Endodermal cell (in vitro differentiated cells): ENCODE measurements at places on chromosomes 7 and 10.

DNA sequence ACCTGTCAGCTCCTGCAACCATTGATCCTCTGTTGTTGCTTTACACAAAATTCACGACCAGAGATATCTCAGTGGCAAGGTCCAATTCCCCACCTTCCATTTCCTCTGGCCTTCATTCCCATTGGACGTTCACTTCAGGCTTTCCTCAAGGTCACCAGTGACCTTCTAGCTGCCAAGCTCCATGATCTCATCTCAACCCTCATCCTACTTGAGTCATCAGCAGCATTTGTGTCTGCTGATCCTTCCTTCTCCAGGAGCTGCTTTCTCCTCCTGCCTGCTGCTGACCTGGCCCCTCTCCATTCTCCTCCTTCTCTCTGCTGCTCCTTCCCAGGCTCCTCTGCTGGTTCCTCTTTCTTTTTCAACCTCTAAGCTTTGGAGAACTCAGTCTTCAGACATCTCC is 66.2 kb upstream of the C10orf90 start:
- no peak for DNase-seq

GRCh38 chr10:71613261-71613777 is 106.3 kb downstream of the C10orf105 start:
- DNase-seq: peak; percentile 64

DNA sequence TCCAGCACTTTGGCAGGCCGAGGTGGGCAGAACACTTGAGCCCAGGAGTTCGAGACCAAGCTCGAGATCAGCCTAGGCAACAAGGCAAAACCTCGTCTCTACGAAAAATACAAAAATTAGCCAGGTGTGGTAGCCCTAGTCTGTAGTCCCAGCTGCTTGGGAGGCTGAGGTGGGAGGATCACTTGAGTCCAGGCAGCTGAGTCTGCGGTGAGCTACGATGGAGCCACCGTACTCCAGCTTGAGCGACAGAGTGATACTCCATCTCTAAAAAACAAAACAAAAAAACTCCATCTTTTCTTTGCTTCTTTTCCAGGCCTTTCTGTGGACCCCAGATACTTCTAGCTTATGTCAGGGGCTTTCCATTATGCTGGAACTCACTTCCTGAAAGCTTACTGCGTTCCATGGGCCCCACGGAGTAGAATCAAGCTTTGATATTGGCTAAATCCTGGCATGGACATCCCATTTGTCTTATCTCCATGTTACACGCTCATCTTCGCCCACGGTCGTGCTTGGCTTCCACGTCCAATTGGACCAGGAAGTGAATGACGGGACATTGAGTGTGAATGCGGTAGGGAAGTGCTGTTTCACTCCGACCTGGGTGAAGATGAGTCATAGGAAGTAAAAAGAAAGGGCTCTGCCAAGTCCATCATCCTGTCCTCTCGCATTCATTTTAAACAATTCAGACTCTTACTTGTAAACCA is 45.7 kb downstream of the FAM171A1 start:
- no peak for DNase-seq

DNA sequence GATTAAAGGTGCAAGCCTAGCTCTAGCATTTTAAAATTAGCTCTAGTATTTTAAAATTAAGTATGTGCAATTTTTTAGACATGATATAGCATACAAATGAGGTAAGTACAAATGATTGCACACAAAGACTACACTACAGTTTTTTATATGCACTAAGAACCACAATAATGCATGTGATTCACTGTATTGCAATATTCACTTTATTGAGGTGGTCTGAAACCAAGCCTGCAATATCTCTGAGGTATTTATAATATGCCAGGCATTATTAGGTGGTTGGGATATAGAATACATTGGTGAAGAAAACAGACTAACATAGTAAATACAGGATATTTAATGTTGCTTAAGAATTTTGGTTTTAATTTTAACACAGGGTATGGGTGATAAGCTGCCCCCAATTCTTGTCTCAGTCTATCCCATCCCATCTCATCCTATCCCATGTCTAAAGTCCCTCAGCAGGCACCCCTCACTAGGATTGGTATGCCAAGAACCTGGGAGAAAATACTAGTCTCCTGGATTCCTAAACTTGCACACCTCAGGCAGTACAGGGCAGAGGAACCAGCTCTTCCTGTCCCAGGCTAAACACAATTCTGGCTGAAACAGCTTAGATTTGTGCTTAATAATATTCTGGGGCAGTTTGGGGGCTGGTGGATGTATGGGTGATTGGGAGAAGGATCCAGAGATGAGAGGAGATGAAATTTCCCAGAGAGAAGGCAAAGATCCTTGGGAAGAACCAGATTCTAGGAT is 90.4 kb downstream of the HIPK2 start:
- no peak for DNase-seq

DNA sequence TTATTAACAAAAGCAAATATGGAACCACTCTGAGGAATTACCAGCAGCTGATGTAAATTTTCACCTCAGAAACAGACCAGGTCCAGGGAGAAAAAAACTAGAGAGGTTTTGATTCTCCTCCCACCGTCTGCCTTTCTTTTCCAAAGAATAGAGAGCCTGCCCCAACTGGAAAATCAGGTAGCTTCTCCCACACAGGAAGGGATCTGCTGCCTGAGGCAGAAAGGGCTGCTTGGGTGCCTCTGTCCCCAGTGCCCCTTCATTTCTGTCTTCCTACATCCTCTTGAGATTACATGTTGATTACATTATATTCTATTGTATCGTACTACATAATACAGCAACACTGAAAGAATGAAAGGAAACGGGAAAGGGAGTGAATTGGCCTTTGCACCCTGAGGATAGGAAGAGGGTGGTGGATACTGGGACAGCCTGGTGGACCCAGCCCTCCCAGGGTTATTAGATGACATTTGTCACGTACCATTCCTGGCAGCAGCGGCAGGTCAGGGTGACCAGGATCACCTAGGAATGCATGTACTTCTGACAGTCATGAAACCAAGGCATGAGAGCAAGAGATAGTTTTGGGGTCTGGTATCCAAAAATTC is 8.9 kb downstream of the ST8SIA6 start:
- no peak for DNase-seq

DNA sequence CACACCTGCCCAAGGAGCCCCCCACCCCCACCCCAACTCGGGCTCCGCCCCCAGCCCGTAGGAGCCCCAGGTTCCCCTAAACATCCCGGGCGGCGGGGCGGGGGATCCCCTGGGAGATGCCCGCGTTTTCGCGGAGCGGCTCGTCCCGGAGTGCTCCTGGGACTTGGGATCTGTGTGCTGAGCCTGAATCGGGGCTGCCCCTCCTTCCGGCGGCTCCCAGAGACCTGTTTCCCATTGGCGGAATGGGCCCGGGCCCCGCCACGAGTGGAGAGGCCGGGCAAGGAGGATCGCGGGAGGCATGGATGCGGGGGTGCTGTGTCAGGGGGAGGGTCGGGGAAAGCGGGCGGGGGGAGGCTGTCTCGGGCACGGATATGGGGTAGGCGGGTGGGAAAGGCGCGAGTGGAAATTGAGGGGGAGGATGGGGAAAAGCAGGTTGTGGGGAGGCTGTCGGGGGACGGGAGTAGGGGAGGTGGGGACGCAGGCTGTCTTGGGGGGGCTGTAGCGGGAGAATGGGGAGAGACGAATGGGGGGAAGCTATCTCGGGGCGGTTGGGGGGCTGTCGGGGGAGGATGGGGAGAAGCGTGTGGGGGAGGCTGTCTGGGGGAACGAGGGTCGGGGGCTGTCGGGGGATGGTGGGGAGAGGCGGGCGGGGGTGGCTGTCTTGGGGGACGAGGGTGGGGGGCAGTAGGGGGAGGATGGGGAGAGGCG is 572 bp upstream of the BHLHA15 start:
- DNase-seq: peak; percentile 85

GRCh38 chr7:2953099-2953498 is 90.6 kb downstream of the CARD11 start:
- DNase-seq: no peak
